Activated CD8-positive, alpha-beta memory T cell treated with anti-CD3 and anti-CD28 coated beads, Interleukin-2, amount 10 ng/mL, durations not matched to agents 7 days and 5 days (primary cell): ENCODE measurements at places on chromosomes 2 and 18.

GRCh38 chr18:43952398-43952797 lies 675.1 kb upstream of the SYT4 start:
- no peak for DNase-seq

- no peak for DNase-seq
Observed at GRCh38 chr2:217016796-217017419, 157.0 kb upstream of the TNP1 start.

- no peak for DNase-seq
Observed at GRCh38 chr2:28377195-28377816, 15.4 kb upstream of the FOSL2 start.

GRCh38 chr2:64858541-64859311 lies 130.5 kb upstream of the SLC1A4 start:
- no peak for DNase-seq

GRCh38 chr2:229798446-229799155 lies 84.2 kb upstream of the DNER start:
- DNase-seq: no peak

GRCh38 chr2:198374375-198375082 lies 570.1 kb downstream of the PLCL1 start:
- DNase-seq: peak; percentile 44

DNA sequence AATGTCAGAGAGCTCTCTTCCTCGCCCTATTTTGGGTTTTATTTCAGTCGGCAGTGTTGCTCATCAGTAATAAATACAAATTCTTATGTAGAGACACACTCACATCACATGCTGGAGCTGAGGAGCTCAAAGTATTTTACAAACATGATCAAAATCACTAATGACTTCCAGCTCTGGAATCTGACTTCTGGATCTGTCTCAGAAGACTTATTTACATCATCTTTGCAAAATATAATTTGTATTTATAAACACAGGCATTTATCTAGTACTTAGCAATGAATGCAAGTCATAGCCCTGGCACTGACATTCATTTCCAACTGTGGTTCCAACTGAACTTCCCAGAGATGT lies 327.1 kb downstream of the NCKAP5 start:
- no peak for DNase-seq

DNA sequence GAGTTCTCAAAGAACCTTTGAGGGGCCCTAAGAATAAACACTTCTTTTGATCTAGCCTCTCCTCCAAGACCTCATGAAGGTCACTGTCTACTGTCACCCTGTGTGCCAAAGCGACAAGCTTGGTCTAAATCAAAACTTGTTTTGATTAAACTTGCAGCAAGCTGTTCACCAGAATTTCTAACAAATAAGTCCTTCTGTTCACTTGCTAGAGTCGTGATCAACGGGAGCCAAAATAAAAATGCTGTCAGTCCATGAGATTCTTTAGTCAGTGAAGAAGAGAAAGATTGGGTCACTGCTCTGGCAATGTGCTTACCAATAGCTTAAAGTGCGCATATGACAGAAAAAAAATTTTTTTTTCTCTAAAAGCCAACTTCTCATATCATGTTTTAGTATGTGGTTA lies 53.9 kb upstream of the GALNT5 start:
- no peak for DNase-seq

DNA sequence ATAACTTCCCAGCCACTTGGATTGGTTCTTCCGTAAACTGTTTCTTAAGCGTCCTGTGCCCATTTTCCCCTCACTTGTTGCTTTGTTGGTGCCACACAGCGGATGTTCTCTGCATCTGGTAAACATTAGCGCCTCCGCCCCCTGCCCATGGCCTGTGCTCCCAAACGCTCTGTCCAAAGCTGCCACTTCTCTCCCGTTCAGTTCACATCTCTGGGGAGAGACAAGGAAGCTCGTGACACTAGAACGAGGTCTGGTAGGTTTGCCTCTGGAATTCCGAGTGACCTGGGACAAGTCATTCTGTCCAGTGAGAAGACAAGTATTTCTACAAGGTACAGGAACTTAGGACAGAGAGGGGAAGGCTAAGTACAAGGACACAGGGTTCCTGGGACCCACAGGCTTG lies 9.4 kb downstream of the COPS9 start:
- DNase-seq: no peak

GRCh38 chr18:48900469-48900868 lies 50.3 kb downstream of the SMAD7 start:
- no peak for DNase-seq

DNA sequence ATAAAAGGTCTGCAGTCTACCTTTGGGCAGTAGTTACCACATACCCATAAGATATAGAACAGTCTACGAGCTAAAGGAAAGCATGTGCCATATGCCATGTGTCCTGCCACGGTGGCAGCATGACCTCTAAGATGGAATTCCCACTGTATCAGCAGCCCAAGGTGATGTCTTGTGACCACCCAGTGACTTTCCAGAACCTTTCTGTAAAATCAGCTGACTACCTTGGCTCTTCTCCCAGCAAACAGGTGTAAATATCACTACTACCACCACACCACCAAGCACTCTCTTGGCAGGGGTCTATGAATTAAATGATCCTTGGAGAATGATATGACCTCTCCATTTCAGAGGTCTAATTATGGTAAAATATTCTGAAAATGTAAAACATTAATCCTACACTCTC lies 99.6 kb downstream of the METTL8 start:
- DNase-seq: no peak

GRCh38 chr18:75483662-75484061 lies 56.2 kb upstream of the SMIM21 start:
- no peak for DNase-seq

DNA sequence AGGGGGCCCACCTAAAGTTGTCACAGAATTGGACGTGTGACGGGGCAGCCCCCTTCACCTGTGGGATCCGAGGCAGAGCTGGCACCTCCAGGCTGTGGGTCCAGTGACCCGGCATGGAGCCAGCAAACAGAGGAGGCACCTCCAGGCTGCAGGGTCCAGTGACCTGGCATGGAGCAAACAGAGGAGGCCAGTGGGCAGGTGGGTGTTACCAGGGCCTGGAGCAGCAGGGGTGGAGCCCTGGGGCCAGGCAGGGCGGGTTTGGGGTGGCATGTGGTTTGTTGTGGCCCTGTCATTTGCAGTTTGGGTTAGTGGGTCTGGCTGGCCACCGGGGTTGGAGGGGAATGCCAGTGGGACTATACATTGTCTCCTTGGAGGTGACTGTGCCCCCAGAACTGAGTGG lies 68.2 kb downstream of the HPCAL1 start:
- no peak for DNase-seq

DNA sequence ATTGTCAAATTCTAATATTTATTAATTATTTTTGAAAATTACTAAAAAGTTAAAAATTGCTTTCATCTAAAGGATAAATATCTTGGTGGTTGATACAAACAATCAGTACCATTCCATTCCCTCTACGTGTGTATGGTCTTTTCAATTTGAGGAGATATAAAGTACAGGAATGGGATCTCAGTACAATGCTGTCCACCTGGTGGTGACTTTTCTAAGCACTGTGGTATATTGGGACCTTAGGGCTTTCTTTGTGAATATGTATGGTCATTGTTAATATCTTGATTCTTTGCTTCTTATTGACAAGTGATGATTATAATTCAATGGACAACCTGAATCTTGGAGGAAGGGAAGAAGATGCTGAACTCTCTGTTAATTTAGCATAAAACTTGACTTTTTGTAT lies 83.1 kb downstream of the NBEAL1 start:
- no peak for DNase-seq

GRCh38 chr2:160293391-160294091 lies 93.5 kb upstream of the ITGB6 start:
- DNase-seq: no peak

- DNase-seq: no peak
Observed at GRCh38 chr18:23716516-23716915, 27.3 kb downstream of the LAMA3 start.

DNA sequence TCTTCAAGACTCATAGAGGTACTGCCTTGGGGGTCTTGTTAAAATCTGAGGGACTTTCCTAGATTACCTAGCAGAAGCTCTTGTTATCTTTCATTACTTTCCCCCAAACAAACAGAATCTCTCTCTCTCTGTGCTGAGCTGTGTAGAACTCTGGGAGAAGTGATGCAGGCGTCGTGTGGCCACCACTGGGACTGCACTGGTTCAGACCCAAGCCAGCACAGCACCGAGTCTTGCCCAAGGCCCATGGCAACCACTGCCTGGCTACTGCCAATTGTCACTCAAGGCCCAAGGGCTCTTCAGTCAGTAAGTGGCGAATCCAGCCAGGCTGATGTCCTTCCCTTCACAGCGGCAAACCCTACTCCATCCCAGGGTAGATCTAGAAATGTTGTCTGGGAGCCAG lies 28.6 kb downstream of the PPP1R1C start:
- DNase-seq: no peak

DNA sequence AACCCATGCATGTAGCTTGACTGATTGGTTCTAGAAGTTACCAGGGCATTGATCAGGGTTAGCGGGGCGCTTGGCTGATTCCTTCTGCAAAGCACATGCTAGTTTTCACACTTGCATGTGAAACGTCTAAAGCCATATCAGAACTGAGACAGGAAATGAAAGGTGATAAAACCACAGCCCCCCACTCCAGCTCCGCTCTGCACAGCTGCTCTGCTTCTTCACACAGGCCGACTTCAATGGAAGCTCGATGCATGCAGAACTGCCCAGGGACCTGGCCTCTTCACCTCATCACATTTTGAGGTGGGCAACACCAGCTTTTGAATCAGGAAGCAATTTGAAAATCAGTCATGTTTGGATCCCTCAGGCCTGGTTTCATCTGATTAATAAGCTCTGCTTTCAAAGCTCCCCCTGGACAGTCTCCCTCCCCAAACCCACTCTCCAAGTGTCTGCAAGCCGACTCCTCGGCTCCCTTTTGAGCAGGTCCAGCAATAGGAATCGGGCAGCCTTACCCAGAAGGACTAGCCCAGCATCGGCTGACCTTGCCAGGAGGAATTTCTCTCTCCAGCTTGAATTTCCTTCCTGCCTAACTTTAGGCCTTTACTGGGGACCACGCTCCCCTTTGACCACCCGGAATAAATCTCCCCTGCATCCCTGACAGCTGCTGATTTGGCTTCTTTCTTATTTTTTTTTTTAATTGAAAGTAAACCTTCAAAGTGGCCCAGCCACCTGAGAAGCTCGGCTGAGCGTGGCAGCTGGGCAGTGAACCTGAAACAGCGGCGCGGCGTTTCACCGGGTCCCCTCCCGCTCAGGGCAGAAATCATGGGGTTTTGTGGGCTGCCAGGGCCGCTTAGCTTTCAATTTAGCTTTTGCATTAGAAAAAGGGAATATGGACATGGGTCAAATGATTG lies 31.7 kb downstream of the HRH4 start:
- peak; percentile 45 for DNase-seq

DNA sequence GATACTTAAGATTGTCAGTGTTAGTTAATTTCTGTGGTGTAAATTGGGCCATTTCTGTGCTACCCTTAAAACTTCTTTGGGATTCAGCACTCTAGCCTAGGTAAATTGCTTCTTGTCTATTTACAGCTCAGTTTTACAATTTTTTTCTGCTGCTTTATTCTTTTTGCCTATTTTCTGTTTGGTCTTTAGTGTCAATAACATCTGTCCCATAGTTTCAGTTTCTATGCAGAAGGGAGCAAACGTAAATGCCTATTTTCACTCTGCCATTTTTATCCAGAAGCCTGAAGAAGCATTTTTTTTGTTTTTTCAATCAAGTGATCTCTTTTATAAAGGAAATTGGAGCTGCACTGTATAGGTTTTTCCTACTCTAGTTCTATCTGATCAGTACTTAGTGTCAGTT lies 564.9 kb upstream of the MEX3C start:
- DNase-seq: no peak

DNA sequence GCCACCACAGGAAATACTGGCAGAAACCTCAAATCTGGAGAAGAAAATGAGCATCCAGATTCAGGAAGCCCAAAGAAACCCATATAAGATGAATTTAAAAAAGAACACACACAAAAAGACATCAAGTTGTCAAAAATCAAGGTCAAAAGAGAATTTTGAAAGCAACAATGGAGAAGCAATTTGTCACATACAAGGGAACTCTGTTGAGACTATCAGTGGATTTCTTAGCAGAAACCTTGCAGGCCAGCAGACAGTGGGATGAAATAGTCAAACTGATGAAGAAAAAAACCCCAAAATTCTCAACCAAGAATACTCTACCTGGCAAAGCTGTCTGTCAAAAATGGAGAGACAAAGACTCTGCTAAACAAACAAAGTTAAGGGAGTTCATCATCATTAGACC lies 272.6 kb downstream of the ADCYAP1 start:
- DNase-seq: no peak

GRCh38 chr18:33712719-33713118 lies 134.7 kb downstream of the ASXL3 start:
- DNase-seq: no peak

DNA sequence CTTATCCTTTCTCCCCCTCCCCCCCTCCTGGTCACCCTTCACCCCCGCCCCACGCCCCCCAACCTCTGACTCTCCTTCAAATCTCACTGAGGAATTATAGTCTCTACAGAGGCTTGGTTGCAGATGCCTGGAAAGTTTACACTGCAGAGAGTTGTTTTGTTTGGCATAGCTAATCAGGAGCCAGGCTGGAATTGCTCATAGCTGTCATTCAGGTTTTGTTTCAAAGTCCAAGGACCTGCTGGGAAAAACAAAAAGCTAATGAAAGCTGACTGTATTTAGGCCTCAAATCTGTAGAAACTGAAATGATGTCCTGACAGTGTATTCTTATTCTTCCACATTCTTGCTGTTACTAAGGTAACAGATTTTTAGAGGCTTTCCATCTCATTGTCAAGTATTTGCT lies 22.6 kb downstream of the GREB1L start:
- DNase-seq: no peak

DNA sequence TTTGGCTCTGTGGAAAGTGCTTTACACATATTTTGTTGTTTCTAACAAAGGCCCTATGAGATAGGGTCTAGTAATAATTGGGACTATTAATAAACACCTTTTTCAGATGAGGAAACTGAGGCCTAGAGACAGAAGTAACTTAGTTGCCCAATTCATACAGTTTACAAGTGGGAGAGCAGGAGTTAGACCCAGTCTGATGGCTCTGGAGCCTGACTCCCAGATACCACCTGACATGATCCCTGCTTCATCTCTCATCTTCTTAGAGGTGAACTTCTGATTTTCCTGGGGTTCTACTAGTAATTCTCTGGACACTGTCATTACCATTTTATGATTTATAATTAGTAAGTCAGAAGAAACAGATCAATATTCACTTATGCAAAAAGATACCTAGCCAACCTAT lies 49.1 kb upstream of the OTX1 start:
- no peak for DNase-seq

DNA sequence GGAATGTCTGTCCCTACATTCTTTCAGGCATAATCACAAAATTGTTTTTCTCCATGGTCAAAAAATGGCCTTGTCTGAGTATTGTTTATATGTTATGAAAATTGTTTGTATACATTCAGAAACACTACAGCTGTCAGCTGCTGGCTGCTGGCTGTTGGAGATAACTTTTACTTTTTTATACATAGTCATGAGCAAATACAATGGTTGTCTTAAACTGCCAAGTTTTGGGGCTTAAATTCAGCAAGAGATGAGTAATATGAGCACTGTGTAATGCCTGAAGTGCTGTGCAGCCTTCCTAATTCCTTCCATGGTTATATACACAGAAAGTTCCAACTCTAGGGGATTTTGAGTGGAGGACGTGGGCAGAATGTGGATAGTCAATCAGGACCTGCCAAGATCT lies 168.9 kb upstream of the RMP24 start:
- DNase-seq: no peak
